ENCODE measurements at places on chromosomes 4 and X. TPM values are rescaled to one million over a fixed set of nuclear protein-coding genes. Genes with fewer than 3 reads are reported as not detected.

FOXR2 gene
- total RNA-seq, result not detected

SLC4A4 gene
- total RNA-seq, result 0.47 TPM

TCEAL6 gene
- total RNA-seq, result not detected

KIT gene
- total RNA-seq, result 2.9 TPM

PPM1K gene
- 4.8 TPM for total RNA-seq

MTNR1A gene
- total RNA-seq, result not detected

SPIN2A gene
- not detected for total RNA-seq

HCFC1 gene
- 56.4 TPM for total RNA-seq

MAGEB2 gene
- total RNA-seq, result not detected

CT45A3 gene
- not detected for total RNA-seq

HTT gene
- 23.5 TPM for total RNA-seq

NEIL3 gene
- total RNA-seq, result not detected

TEX13C gene
- not detected for total RNA-seq

All from gastrocnemius medialis (tissue), 4 donors.